ENCODE measurements at places on chromosomes 4 and X.
A peak's percentile ranks its signal among the peaks of the same experiment; 100 is the strongest.

DNA sequence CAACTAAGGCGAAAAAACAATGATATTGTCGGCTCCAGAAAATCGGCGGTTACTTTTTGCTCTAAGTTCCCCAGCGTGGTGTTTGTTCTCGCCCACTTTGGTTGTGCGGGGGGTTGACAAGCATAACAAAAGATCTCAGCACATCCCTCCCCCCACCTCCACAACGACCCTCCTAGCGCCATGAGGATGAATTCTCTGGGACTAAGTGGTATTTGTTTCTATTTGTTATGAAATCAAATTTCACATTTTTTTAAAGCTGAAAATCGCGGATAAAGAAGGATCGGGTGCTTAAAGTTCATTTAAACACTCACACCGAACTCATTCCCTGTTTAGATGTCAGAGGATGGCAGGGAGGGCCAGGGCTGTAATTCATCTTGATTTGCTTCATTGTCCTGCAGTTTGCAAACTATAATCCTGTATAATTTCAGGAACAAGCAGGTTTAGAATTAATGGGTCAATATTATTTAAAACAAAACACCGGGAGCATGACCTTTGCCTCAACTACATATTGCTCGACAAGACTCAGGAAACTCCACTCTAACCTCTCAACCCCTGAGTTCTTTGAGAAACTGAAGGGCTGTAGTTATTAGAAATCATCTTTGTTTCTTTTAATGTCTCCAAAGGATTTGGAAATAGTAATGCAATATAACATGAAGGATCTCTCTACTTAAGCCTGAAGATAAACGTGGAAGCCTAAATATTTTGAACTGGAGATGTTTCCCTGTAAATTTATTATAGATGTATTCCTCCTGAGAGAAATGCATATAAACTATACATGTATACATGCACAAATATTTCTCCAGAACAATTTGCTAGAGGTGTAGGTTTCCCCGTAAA, 6.4 kb downstream of the PITX2 start:
- DNase-seq = no peak

DNA sequence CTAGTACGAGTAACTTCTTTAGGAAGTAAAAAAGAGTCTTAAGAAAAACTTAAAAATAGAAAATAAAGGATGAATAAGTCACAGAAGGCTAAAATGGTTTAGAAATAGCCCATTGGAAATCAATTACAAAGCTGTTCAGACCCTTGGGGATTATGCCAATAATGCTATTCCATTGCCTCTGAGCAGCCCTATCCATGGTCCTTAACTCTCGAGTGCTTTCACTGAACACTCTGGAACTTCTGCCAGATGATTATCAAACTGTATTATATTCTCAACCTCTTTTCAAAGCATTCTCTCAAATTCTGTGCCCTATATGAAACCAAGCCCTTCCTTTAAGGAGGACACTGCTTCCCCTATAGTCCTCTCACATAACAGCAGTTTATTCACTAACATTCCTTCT, 17.0 kb downstream of the SLC9B1 start:
- DNase-seq = no peak

DNA sequence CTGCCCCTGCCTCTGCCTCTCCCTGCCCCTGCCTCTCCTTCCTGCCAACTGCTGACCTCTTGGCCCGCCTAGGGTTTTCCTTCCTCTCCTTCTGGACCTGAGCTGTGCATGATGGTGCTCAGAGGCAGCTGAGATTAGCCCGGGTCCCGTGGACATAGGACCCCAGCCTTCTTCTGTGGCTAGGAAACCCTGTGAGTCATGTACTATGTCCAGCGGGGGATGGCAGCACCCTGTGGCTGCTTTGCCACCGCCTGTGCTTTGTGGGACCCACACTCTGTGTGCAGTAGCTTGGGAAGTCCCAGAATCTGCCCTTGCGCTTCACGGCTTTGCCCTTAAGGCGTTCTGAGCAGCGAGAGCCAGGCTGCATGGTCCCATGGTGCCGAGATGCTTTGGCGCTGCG, 105.5 kb upstream of the PSAPL1 start:
- DNase-seq = no peak

DNA sequence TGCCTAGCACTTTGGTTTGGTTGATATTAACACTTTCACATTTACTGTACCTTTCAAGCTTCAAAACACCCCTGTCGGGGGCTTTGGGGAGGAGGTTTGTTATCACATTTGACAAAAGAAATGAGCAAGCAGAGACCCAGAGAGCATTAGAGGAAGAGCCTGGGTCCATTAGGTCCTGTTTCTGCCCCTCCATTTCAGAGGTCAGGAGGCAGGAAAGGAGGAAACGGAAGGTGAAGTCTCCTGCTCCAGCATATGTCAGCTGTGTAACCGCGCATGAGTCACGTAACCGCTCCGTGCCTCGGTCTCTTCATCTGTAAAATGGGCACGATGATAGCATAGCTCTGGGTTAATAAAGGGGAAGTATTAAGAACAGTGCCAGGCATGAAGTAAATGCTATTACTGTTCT, 201.9 kb upstream of the BCOR start:
- DNase-seq = no peak

DNA sequence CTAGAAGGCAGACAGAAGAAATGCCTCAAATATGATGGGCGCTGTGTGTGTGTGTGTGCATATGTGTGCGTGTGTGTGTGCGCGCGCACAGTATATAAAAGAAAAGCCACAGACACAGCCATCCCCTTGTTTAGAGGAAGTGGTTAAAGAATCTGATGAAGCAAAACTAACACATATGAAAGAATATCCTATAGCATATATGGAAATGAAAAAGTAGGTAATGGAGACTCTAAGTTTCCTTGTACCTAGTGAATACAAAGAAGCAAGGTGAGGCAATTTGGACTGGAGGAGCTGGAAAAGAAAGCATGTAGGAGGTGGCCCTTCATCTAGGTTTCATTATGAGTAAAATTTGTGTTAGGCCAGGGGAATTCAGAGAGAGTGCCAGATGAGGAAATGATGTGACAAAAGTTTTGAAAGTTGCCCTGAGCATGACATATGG, 58.6 kb upstream of the MCF2 start:
- DNase-seq = no peak

GRCh38 chrX:43175434-43175833, 397.5 kb upstream of the PPP1R2C start:
- no peak for DNase-seq

- DNase-seq = no peak
These were observed 127.4 kb upstream of the ENPP6 start for GRCh38 chr4:184344899-184345572.

DNA sequence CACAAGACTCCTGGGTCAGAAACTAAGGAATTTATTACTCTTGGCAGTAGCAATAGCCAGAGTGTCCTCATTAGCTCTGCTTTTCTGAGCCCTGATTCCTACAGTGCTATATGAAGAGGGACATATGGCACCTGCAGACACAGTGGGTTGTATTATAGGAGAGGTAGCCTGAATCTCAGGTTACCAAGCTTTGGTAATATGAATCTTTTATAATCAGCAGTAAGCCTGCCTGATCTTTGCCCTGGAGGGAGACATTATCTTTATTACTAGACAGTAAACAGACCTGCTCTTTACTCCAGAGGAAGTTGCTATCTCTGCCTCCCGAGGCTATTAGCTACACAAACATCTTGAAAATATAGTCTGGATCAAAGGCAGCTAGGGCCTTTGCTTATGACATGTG, 62.5 kb upstream of the HOPX start:
- peak; percentile 33 for DNase-seq

- no peak for DNase-seq
These were observed 42.0 kb upstream of the GK2 start for GRCh38 chr4:79450053-79450452.

DNA sequence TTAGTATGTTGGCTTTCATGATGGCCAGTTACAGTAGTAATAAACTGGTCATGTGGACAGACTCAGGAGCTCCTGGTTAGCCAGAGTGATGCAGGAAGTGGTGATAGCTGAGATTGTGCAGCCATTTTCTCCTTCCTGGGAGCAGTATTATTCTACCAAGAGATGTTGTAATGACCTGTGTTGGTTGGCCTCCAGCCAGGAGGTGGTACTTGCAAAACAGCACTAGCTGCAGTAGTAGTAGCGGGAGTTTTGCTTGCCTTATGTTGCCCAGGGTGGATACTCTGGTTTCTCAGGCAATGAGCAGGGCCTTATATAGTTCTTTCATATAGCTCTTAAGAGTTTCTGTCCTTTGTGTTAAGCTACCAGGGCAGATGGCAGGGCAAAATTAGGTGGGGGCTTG, 998.8 kb downstream of the GLUD2 start:
- no peak for DNase-seq

DNA sequence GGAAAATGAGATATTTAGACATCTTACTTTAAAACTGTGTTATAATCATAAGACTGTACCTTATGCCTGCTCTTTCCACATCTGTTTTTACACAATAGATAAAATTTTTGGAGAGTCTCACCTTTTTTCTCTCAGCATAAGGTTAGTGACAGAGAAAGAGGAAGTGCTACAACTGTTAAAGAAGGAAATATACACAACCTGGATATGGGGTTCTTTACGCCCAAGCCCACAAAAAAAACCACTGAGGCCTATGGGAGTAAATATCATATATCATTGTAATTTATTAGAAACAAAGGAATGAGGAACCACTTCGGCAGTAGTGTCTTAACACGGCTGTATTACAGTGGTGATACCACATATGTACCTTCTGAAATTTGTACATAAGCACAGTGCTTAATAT, 265.9 kb upstream of the GK2 start:
- DNase-seq = no peak

- DNase-seq = no peak
These were observed 430.1 kb downstream of the GABRG1 start for GRCh38 chr4:45693746-45694145.

GRCh38 chrX:74292808-74293123, 11.2 kb upstream of the ZCCHC13 start:
- no peak for DNase-seq

DNA sequence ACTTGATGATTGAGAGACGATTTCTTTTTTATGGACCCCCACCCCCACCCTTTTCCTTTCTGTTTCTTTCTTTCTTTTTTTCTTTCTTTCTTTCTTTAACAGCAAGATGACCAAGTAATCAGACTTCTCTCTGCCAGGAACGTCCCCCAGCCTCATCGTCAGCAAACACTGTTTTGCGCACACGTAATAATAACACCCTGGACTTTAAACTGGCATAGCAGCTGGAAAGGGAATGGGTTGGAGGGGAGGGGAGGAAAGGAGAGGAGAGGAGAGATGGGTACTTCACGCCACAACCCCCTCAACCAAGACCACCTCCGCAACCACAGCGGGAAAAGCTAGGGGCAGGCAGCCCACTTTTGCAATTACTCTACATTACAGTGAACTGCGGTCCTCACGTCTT, 1.1 kb downstream of the GABRA2 start:
- no peak for DNase-seq

DNA sequence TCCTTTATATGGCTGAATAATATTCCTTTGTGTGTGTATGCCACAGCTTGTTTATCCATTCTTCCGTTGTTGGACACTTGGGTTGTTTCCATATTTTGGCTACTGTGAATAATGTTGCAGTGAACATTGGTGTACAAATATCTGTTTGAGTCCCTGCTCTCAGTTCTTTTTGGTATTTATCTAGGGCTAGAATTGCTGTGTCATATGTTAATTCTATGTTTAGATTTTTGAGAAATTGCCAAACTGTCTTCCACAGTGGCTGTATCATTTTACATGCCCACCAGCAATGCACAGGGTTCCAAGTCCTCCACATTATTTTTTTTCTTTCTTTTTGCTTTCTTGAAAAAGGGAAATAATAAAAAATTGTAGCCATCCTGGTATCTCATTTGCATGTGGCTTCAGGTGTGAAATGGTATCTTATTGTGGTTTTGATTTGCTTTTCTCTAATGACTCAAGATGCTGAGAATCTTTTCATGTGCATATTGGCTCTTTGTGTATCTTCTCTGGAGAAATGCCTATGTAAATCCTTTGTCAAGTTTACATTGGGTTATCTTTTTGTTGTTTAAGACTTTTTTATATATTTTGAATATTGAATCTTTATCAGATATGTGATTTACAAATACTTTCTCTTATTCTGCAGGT, 129.7 kb downstream of the RAPGEF2 start:
- DNase-seq = no peak

DNA sequence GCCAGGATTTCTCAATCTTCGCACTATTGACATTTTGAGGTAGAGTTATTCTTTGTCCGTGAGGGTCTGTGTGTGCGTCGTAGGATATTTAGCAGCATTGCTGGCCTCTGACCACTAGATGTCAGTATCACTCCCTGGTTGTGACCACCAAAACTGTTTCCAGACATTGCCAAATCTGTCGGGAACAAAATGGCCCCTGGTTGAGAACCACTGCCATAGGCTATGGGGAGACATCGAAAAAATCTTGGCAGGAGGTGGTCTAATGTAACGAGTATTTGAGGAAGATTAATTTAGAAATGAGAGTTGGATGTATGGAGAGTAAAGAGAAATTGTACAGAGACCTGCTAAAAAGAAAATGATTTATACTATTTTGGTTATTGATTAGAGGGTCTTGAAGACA, 108.4 kb downstream of the DOCK11 start:
- DNase-seq = peak; percentile 21

GRCh38 chrX:32644476-32645245, 566.7 kb downstream of the DMD start:
- DNase-seq = no peak

DNA sequence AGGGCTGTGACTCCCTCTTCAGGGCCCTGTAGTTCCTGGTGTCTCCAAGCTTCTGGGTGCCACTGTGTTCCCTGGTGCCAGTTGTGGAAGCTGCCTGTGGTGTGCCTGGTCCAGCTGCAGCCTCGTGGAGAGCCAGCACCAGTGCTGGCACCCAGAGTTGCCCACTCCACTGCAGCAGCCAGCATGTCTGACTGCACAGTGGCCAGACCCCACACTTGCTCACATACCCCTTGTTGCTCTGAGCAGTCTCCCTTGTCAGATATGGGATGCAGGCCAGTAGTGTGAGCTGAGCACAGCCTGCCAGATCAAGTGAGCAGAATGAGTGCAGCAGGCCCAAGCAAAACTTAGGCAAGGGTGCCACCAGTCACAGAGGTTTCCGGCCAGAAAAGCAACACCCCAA, 108.6 kb downstream of the ZMAT1 start:
- no peak for DNase-seq
